HepG2 (cell line): ENCODE measurements at places on chromosomes 16 and 17.

DNA sequence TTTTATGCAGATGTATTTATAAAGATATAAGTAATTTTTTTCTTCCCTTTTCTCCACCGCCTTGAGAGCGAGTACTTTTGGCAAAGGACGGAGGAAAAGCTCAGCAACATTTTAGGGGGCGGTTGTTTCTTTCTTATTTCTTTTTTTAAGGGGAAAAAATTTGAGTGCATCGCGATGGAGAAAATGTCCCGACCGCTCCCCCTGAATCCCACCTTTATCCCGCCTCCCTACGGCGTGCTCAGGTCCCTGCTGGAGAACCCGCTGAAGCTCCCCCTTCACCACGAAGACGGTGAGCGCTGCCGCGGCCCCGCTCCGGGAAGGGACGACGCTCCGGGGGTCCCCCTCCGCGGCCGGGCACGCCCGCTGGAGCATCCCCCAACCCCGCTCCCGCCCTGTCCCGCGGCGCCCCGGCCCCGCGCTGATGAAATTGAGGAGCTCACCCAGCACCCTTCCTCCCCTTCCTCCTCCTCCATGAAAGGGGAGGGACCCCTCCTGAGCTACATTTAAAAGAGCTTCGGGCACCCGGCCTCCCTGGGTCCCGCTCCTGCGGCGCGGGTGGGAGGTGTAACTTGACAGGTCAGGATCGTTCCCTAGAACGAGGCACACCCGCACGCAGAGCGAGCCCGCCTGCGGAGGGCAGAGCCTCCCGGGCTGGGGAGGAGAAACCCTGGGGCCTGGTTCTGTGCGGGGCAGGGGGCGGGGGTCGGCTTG lies 706 bp downstream of the HLF start:
- peak overlapping the region; percentile 83 for H3K4me3 ChIP-seq
- H3K36me3 ChIP-seq, result peaks cover 6% of the 10 kb centered on the region
- peaks cover 8% of the 10 kb centered on the region for H3K4me1 ChIP-seq
- no peak for DNase-seq
- H3K27me3 ChIP-seq, result no peaks in the 10 kb centered on the region; the same call in 2 of the 3 replicates

DNA sequence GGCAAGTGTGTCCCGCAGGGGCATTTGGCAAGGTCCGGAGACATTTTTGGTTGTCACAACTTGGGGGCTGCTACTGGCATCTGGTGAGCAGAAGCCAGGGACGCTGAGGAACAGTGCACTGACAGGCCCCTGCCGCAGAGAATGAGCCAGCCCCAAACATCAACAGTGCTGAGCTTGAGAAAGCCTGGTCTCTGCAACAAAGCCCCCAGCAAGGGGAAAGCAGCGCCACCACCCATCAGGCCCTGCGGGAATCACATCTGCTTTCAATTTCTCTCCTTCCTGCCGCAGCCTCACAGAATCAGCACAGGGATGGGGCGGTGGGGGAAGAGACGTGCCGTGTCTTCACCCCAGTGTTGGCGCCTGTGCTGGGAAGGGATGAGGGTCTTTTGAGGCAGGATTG lies 14.8 kb upstream of the PRPSAP1 start:
- no peaks in the 10 kb centered on the region for H3K36me3 ChIP-seq
- no peak overlapping the region for H3K4me3 ChIP-seq
- H3K27me3 ChIP-seq, result no peaks in the 10 kb centered on the region
- no peak overlapping the region for H3K27ac ChIP-seq
- no peak for DNase-seq
- peaks cover 77% of the 10 kb centered on the region for H3K4me1 ChIP-seq

DNA sequence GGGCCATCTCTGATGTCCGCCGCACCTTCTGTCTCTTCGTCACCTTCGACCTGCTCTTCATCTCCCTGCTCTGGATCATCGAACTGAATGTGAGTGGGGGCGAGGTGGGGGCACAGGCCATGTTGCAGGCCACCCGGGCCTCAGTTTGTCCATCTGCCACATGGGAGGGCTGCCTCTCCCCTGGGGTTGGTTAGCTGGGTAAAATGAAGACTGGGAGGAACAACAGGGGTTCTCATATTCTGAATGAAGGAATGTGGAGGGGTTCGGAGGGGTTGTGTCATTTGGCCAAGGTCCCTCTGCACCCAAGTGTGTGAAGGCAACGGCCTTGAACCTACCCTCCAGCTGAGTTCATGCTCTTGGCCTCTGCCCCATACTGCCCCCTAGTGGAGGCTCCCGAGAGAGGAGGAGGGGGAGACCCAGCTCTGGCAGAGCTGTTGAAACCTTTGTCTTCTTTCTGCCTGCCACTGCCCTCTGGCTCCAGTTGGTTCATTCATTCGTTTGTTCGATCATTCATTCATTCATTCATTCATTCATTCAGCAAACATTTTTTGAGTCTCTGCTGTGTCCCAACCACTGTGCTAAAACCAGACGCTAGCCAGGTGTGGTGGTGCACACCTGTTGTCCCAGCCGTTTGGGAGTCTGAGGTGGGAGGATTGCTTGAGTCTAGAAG lies 11.4 kb upstream of the TCAP start:
- H3K27ac ChIP-seq, result peak overlapping the region; percentile 48
- peak overlapping the region; percentile 54; the same call in 1 of the 2 replicates for H3K4me3 ChIP-seq
- DNase-seq, result peak; percentile 79
- H3K4me1 ChIP-seq, result peaks cover 31% of the 10 kb centered on the region

GRCh38 chr17:39676198-39676819 lies 8.1 kb downstream of the PNMT start:
- no peaks in the 10 kb centered on the region for H3K27me3 ChIP-seq
- peaks cover 81% of the 10 kb centered on the region for H3K4me1 ChIP-seq
- H3K4me3 ChIP-seq, result no peak overlapping the region
- DNase-seq, result no peak

DNA sequence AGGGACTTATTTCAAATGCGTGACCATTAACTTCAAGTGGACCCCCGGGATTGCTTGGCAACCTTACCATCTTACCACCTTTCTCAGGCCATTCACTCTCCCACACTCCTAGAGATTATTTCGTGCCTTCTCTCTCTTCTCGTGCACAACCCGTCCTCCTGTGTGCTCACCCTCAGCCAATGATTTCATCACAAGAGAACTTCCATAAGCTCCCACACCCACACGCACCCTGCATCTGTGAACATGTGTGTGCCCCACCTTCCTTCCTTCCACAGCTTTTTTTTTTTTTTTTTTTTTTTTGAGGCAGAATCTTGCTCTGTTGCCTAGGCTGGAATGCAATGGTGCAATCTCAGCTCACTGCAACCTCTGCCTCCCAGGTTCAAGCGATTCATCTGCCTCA lies 27.4 kb upstream of the CDH3 start:
- H3K4me1 ChIP-seq, result no peaks in the 10 kb centered on the region
- DNase-seq, result no peak
- no peak overlapping the region for H3K27ac ChIP-seq
- no peak overlapping the region for H3K4me3 ChIP-seq
- peaks cover 3% of the 10 kb centered on the region for H3K27me3 ChIP-seq
